ENCODE measurements at places on chromosomes 16 and 17. TPM values are rescaled to one million over a fixed set of nuclear protein-coding genes. Genes with fewer than 3 reads are reported as not detected.

Gene CLDN7
- total RNA-seq = 0.65 TPM

Gene MSLN
- not detected for total RNA-seq

Gene SPN
- total RNA-seq = not detected

Gene JUP
- total RNA-seq = 40.7 TPM

Gene CEP131
- total RNA-seq = 7.6 TPM

All from smooth muscle cell of the pulmonary artery (primary cell).